ENCODE measurements at places on chromosomes 1 and 21.

DNA sequence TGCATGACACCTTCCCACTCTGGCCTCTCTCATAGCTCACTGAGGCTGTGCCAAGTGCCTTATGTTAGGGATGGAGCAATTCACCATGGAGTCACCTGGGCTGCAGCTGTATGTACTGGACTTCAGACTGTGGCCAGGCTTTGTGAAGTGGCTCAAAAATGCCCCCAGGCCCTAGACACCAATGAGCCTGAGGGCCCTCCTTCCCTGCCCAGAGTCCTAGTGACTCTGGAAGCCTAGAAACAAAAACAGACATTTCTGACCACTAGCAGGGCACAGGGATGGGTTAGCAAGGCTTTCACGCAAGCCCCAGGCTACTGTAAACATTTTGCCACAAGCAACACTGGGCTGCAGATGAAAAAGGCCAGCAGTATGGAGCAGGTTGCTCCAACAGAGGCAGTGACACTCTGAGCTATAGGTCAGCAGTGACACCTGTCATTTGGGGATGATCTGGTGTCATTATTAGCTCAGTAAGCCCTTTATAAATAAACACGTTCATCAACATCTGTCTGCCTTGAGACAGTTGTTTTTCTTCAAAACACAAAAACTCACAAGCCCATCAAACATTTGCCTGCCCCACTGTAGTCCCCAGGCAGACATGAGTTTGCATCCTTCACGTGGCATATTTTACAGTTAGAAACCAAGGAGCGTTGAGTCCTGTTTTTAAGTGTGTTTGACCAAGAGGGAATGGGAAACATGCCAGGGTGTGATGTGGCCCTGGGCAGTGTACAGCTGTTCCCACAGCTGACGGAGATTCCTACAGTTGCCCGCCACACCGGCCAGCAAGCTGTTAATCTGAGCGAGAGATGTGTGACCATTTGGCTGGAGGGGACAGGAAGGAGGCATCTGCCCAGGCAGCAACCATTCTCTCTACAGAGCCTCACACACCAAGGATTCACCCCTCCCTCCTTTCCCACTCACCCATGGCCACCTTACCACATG is 66.8 kb downstream of the KCNN3 start:
- DNase-seq: no peak

- DNase-seq: no peak
Observed at GRCh38 chr1:48051466-48052126, 54.4 kb upstream of the TRABD2B start.

- no peak for DNase-seq
Observed at GRCh38 chr1:231601824-231602672, 24.5 kb upstream of the DISC1 start.

- DNase-seq: no peak
Observed at GRCh38 chr1:109876617-109877316, 33.9 kb upstream of the CSF1 start.

DNA sequence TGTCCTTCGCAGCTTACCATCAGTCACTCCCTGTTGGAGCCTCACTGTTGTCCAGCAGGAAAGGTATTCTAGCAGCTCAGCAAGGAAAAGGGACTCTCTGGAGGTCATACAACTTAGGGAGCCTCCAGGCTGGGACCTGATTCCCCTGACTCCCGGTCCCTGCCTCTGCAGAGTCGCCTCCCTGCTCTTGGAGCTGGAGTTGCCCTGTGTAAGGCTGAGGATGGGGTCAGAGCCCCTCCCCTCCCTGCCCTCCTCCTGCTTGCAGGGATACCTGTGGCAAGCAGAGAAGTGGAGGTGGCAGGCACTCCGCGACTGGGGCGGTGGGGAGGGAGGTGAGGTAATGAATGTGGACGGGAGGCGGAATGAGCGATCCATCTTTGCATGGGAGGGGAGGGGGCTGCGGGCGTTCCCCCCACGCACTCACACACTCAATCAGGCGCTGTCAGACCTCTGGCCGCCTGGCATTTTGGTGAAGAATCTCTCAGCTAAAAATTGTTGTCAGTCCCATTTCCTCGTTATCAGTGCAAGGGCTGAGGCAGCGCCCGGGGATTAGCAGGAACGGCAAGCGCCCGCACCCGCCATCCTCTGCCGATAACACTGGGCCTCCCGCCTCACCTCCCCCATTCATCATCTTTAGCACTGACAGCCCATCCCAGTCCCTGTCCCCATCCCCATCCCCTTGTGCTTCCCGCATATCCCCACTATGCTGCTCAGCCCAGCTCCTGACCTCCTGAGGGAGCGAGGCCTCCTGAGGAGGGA is 64.3 kb downstream of the TMEM53 start:
- no peak for DNase-seq

DNA sequence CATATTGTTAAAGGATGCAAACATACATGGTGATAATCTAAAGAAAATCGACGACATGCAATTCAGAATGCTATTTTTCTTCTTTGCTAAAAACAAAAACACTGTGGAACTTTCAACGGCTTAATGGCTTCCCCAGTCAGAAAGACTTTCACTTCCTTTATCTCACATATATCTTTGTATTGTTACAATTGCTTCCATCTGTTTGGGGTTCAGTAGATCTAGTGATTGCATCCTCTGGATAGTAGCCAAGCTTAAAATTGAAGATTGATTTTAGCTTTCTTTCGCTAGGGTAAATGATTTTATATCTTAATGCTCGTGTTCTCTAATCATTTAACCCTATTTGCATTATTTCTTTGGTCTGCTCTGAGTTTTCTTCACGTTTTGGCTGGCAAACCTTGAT is 31.8 kb upstream of the ADAMTS1 start:
- no peak for DNase-seq

GRCh38 chr1:3473381-3473844 is 18.9 kb downstream of the ARHGEF16 start:
- DNase-seq: no peak

- DNase-seq: no peak
Observed at GRCh38 chr21:25584833-25585676, 22.2 kb downstream of the MRPL39 start.

GRCh38 chr1:239218301-239218700 is 168.1 kb upstream of the CHRM3 start:
- DNase-seq: no peak

DNA sequence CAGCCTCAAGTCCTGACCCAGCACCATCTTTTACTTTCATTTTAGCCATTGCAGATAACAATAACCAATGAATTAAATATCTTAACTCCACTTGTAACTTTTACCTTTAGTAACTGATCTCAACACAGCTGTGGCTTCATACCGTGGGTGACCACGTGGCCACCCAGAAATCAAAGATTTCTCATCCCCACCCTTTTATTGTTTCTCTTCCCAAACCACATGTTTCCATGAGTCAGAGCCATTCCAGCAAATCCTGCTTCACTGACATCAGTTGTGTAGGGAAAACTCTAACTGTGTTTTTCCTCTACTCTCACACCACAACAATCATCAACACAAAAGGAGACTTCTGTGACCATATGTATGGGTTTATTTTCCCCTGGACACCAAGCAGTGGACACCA is 25.1 kb upstream of the BRDT start:
- no peak for DNase-seq

DNA sequence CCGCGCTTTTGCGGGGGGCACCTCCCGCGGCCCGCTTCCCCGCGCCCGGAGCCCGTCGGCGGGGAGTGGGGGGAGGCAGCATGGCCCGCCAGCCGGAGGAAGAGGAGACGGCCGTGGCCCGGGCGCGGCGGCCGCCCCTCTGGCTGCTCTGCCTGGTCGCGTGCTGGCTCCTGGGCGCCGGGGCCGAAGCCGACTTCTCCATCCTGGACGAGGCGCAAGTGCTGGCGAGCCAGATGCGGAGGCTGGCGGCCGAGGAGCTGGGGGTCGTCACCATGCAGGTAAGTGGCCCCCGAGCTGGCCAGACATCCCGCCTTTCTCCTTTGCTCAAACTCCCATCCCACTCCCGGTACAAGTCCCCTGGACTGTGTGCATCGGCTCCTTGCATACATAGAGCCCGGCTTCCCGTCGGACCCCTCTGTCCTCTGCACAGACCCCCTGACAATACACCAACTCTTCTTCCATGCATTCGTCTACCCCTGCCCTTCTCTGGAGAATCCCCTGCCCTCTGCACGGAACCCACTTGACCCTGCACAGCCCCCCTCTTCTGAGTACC is 812 bp downstream of the CACHD1 start:
- peak; percentile 71 for DNase-seq

GRCh38 chr1:37294096-37294495 is 180.3 kb upstream of the ZC3H12A start:
- DNase-seq: no peak

DNA sequence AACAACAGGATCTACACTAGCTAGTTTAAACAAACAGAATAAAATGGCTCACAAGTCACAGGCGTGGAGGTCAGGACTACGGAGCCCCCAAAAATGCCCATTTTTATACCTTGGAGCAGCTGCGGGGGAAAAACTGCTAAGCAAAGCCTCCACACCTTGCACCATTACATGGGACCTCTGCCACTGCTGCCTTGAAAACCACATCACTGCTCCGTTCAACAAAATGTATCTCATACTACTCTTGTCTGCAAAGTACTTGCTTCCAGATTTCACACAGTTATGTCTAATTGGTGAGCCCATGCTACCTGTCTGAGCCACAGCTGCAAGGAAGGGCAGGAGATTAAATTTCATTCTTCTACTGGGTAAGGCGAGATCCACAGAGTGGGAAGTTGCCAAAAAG is 24.4 kb downstream of the MRPL39 start:
- no peak for DNase-seq

GRCh38 chr21:33761441-33762036 is 119.2 kb downstream of the ITSN1 start:
- peak; percentile 72 for DNase-seq

DNA sequence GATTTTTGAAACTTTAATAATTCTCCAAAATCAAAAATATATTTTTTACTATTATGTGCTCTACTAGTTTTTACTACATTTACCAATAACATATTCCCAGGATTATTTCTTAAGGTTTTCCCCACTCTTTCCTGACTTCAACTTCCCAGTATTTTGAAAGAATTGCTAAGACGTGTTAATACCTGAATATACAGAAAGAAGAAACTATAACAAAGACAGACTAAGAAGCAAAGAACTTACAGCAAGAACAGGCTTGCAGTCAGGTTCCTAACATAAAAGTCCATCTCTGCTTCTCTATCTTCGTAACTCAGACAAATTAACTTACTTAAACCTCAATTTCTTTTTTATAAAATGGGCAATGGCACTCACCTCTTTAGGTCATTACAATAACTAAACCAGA is 63.2 kb downstream of the SRSF11 start:
- DNase-seq: no peak

- DNase-seq: no peak
Observed at GRCh38 chr1:96418969-96419368, 302.6 kb upstream of the PTBP2 start.

- no peak for DNase-seq
Observed at GRCh38 chr1:95752515-95753381, 518.7 kb downstream of the RWDD3 start.

DNA sequence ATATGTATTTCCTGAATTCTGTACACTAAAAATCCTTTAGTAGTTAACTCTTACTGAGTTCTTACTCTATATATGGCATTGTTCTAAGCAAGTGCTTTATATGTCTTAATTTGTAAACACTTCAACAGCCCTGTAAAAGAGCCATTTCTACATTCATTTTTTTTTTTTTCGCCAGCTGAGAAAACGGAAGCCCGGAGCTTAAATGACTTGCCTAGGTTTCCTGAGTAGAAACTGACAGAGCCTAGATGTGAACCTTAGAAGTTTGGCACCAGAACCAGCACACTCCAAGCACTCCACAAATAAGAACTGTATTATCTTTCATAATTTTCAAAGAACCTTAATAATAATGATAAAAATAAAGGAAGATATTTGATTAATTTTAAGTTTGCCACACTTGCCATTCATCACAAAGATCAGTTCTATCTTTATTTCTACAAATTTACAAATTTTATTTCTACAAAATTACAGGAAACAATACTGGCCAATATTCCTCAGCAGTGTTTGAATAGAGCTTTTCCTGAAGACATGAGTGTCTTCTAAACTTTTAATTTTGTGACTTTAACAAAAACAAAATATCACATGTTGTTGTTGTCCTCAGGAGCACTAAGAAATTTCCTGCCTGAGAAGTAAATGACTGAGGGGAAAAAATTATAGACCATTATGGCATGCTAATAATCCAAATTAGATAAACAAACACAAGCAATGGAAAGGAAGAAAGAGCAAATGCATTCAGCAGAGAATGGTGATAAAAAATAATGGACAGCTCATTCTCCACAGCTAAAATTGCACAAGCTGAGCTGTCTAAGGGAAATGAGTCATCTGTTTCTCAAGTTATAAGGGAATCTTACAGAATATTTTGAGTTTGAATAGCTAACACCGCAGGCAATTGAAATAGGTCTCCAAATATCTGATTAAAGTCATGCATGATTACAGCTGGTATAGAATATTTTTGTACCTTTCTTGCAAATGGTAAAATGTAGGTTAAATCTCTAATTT is 71.2 kb downstream of the DPYD start:
- peak; percentile 8 for DNase-seq

DNA sequence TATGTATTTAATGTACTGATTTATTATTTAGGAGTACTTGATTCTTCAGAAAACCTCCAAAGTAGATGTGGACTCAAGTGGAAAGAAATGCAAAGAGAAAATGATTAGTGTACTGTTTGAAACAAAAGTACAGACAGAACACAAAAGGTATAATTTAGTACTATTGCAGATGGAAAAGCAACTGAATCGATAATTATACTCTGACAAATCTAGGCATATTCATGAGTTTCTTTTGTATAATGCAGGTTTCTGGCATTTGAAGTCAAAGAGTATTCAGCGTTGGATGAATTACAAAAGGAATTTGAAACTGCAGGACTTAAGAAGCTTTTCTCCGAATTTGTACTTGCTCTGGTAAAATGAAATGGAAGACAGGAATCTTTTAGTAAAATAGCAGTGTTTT is 12.5 kb downstream of the RWDD3 start:
- DNase-seq: no peak

- DNase-seq: no peak
Observed at GRCh38 chr1:223230161-223230881, 87.3 kb upstream of the TLR5 start.

DNA sequence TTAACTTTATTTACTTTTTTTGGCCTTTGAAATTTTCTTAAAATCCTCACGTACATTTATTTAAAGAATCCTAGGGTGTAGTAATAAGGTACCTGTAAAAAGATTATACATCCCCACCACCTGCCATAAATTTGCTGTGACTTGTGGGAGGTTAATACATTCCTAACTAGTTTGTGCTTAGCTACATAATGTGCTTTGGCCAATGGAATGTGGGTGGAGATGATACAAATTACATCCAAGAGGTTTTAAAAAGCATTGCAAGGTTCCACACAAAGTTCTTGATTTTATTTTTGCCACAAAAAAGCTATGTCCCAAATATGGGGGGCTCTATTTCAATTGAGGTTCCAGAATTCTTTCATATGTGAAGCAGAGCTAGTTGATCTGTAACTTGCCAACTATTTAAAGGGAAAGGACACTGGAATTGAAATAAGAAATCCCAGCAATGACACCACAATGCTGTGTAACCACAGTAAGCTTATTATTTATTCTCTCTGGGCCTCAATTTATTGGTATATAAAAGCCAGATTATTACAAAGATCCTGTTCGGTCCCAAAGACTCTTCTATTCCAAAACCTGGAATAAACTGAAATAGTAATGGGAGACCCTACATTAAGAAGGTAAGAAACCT is 15.7 kb downstream of the ASPM start:
- no peak for DNase-seq

- peak; percentile 71 for DNase-seq
Observed at GRCh38 chr1:161071886-161072371, 2.2 kb upstream of the ARHGAP30 start.

- DNase-seq: no peak
Observed at GRCh38 chr1:91884459-91885212, 1.3 kb downstream of the TGFBR3 start.

All from HEK293T (cell line).